H54 (cell line): ENCODE measurements at places on chromosomes 5 and 9.

DNA sequence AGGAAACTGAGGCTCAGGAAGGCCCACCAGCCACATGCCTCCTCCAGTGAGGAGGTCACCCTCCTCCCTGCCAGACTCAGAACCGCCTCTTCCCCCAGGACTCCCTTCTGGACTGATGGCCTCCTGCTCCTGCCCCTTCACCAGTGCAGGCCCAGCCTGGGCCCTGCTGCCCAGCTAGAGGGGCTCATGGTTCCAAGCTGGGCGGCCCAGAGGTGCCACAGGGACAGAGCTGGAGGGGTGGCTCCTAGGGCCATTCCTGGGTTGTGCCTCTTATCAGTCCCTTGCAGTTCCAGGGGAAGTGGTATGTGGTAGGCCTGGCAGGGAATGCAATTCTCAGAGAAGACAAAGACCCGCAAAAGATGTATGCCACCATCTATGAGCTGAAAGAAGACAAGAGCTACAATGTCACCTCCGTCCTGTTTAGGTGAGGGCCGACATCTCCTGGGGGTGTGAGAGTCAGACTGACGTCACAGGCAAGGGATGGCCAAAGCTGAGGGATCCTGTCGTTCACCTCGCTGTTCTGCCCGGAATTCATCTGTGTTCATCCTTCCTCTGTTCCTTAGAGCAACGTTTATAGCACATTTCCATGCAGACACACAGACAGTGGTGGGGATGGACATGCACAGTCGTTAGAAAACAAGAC is 819 bp downstream of the LCN2 start:
- no peak for DNase-seq

DNA sequence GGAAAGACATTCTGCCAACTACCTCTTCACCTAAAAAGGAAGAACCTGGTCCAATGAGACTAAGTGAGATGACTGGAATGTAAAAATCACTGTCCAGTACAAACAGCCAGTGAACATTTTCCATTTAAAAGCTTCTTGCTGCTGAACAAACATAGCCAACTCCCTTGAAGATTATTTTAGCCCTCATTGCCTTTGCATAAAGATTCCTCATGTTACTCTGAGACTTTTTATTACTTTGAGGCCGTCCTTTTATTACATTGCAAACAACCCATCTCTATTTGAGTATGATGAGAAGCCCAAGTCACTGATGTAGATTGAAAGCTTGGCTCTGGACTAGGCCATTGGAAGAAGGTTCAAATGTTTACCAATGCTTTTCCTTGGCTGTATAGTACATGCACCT is 649.8 kb downstream of the CETN3 start:
- DNase-seq: no peak

GRCh38 chr5:155915601-155916000 is 411.4 kb upstream of the SGCD start:
- DNase-seq: no peak

- peak; percentile 31 for DNase-seq
These were observed 91.7 kb upstream of the SHB start for GRCh38 chr9:38160613-38161215.

GRCh38 chr9:131810351-131811170 is 70.7 kb upstream of the RAPGEF1 start:
- no peak for DNase-seq
